ENCODE measurements at places on chromosomes 5 and 9. TPM values are rescaled to one million over a fixed set of nuclear protein-coding genes. Genes with fewer than 3 reads are reported as not detected.

- DNase-seq, result no peak
Observed at GRCh38 chr9:134321531-134321930, 4.7 kb upstream of the RXRA start.

GRCh38 chr5:1331861-1332405, 13.0 kb downstream of the CLPTM1L start:
- no peak for DNase-seq

GRCh38 chr9:124019771-124020519, 8.4 kb downstream of the LHX2 start:
- DNase-seq, result no peak

PAPPA gene
- total RNA-seq, result 3.0 TPM

Data from tongue (tissue), 3 donors.